RWPE1 (cell line): ENCODE measurements at places on chromosomes 16 and 17.

DNA sequence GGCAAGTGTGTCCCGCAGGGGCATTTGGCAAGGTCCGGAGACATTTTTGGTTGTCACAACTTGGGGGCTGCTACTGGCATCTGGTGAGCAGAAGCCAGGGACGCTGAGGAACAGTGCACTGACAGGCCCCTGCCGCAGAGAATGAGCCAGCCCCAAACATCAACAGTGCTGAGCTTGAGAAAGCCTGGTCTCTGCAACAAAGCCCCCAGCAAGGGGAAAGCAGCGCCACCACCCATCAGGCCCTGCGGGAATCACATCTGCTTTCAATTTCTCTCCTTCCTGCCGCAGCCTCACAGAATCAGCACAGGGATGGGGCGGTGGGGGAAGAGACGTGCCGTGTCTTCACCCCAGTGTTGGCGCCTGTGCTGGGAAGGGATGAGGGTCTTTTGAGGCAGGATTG, 14.8 kb upstream of the PRPSAP1 start:
- no peak for DNase-seq

DNA sequence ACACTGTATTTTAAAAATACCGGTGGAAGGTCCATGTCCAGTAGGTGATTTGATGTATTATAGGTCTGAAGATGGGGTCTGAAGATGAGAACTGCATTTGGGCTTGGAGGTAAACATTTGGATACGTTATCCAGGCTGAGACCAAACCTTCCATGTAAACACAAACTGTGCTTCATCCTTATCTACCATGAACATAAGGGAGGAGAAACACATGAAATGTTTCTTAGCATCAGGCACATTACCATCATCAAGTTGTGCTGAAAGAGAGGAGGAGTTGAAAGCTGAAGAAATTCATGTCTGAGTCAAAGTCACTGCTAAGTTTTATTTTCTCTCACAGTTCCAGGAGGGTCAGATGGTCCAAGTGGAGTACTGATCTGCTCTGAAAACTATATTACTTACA, 11.4 kb downstream of the SF3B3 start:
- no peak for DNase-seq

GRCh38 chr17:14321980-14322776, 21.3 kb downstream of the HS3ST3B1 start:
- DNase-seq, result no peak

DNA sequence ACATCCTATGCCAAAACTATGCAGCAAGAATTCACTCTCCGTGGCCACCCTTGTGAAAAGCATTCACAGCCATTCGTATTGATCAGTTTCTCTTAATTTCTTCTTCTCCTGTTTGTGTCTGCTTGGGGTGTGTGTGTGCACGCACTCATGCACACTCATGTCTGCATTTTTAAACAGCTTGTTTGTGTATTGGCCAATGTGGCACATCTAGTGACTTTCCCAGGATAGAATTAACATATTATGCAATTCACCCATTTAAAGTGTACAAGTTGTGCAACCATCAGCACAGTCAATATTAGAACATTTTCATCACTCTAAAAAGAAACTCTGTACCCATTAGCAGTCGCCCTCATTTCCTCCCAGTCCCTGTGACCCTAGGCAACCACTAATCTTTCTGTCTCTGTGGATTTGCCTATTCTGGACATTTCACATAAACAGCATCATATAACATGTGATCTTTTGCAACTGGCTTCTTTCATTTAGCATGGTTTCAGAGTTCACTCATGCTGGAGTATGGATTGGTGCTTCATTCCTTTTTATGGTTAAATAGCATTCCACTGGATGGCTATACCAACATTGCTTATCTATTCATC, 20.1 kb downstream of the IRX3 start:
- DNase-seq, result no peak

DNA sequence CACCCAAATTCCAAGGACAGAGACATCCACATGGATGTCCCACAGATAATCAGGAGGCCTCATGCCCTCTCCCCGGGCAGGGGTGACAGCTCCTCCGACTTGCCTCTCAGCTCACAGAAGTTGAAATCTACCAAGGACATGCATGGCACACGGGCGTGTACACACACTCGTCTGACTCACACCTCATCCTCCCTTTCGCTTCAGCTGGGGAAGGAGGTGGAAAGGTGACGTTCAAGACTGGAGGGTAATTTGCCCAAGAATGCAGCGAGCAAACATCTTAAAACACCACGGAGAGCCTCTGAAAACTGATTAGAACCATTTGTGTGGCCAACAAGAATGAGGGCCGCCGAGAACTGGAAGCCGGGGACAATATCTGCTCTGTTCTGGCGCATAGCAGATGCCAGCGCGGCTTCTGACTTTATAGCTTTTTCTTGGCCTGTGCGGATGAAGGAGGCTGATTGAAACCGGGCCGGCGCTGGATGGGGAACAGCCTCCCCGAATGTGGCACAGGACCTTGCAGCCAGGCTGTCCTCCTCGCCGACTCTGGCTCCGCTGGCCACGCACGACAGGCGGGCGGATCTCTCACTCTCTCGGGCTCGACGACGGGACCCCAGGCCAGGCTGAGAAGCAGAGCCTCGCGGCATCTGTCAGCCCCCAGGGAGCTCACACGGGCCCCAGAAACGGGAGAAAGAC, 100.9 kb downstream of the C16orf95 start:
- DNase-seq, result no peak

DNA sequence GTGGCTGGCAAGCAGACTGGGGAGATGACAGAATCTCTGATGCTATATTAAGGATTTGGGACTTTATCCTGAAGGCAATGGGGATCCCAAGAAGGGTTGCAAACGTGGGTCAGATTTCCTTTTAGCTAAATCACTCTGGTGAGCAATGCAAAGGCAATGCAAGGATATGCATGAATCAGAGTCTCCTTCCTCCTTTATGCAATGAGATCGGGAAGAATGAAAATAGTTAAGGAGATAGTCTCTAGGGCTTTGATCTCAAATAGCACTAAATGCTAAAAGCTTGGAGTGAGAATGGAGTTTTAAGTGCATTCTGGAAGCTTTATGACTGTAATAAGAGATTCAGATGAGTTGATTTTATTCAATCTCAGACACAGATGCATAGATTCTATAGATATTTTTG, 27.2 kb upstream of the SHISA9 start:
- peak; percentile 67 for DNase-seq

GRCh38 chr16:89051521-89052166, 42.0 kb upstream of the ACSF3 start:
- no peak for DNase-seq

DNA sequence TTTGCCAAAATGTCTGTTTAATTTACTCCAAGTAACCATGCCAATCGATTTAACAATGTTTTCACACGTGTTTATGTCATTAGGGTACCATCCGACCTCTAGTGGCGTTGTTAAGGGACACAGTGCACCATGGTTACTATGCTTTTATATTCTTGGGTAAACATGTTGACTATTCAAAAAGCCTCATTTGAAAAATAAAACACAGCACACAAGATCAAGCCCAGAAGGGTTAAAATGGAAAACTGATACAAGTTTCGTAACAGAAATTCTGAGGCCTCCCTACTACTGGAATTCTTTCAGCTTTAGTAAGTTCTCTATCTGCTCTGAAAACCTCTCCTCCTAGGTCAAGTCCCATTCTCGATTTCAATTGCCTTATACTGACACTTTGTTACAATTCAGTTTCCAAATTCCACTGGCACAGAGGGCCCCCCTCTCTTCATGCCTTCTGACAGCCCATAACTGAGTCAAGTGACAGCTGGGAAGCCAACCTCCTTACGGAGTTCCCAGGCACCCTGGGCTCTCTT, 2.1 kb downstream of the CFAP20 start:
- no peak for DNase-seq

DNA sequence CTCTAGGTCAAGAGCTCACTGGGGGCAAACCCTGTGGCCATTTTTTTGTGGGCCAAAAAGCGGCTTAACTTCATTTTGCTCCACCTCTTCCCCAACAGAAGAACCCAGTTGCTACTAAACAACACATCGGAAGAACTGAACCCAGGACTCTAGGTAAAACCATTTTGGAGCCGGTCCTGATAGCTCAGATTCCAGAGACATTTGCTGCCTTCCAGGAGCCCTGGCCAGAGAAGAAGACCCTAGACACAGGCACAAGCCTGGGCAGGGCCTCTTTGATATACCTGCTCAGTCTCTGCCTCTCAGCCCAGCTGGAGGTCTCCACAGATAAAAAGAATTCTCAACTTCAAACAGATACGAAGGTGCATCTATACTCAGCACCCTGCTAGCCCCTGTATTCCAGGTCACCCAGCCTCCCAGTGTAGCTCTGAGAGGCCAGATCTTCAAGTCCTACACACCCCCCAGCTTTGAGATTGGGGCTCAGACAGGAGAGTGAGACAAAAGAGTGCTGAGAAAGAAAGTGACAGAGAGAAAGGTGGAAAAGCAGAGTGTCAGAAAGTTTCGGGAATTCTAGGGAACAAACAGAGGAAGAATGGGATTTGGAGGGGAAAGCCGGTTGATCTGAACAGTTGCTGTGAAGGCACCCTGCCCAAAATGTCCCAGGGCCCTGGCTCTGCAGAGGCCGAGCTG, 6.6 kb upstream of the HOXB9 start:
- no peak for DNase-seq

DNA sequence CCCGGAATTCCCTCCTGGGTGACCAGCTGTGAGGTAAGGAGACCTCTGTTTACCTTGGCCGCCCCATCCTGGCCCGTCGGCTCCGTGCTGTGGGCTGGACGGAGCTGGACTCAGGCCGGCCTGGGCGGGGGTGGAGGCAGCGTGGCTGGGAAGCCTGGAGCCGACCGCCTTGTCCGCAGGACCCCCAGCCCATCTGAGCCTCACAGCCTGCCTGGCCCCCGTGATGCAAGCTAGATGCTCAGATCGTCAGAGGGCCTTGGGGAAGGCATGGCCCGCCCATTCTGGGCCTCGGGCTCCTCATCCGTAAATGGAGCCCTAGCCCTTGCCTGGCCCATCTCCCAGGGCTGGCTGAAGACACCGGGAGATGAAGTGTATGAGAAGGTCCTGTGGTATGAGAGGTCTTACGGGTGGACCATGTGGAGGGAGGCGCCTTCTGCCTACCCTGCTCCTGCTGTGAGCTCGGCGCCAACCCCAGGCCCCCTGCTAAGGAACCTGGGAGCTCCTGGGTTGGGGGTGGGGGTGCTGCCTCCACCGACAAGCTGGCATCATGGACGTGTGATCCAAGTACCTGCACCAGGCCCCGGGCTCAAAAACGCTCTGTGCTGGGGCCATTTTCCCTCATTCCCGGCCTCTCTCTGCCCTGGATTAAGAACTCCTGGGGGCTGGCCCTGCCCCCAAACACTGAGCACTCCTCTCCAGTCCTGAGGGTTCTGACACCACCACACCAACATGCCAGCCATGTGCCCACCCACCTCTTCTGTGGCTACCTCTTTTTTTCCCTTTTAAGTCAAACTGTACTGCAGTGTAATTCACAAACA, 5.4 kb upstream of the P2RX1 start:
- DNase-seq, result no peak

DNA sequence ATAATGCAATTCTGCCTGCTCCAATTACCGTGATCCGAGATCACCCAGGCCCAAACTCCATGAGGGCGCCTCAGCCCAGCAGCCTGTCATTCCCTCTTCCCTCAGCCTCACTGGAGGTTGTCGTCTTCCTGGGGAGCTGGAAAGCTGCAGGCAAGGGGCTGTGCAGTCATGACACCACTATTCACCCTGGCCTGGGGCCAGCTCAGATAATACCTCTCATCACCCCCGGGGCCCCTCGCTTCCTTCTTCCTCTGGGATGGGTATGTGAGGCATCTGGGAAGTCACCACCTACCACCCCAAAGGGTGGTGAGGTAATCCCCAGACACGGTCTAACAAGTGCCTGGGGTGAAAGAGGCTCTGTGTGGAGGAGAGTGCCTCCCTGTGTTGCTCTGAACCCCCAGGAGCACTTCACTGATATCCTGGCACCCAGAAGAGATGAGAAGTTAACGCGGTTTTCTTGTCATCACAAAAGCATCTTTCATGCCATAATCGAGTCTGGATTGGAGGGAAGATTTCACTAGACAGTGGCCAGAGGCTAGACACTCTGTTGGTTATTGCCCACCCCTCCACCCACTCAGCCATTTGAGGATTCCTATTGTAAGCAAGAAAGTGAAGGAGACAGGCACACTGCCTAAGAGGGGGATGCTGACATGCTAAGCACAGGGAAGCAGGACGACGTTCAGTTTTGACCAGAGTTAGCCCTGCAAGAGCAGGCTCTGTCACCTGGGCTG, 18.4 kb downstream of the CFAP20 start:
- no peak for DNase-seq

DNA sequence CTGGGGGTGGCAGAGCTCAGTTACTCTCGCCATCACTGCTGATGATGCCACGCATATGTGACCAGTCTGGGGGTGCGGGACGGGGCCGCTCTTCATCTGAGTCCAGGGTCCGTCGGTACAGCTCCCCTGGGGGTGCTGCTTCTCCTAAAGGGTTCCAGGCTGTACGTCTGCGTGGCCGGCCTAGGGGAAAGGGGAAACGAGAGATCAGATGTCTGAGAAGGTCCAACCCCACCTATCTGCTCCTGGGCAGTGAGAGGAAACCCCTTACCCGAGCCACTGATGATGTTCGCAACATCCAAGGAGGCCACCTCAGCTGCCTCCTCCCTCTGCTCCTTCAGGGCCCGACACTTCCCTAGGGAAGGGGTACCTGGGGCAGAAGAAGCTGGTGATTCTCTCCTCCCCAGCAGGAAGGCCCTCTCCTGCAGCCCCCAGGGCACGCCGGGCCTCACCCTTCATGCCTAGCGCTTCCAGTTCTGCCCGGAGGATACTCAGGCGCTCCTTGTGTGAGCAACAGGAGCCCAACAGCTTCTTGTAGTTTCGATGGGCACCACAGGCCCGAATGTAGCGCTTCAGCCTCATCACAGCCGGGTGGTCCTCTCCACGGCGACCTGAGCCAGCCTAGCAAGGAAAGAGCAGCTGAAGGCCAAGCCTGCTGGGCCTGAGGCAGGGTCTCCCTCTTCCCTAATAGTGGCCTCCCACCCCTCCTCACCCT, 2.1 kb downstream of the HIRIP3 start:
- no peak for DNase-seq

DNA sequence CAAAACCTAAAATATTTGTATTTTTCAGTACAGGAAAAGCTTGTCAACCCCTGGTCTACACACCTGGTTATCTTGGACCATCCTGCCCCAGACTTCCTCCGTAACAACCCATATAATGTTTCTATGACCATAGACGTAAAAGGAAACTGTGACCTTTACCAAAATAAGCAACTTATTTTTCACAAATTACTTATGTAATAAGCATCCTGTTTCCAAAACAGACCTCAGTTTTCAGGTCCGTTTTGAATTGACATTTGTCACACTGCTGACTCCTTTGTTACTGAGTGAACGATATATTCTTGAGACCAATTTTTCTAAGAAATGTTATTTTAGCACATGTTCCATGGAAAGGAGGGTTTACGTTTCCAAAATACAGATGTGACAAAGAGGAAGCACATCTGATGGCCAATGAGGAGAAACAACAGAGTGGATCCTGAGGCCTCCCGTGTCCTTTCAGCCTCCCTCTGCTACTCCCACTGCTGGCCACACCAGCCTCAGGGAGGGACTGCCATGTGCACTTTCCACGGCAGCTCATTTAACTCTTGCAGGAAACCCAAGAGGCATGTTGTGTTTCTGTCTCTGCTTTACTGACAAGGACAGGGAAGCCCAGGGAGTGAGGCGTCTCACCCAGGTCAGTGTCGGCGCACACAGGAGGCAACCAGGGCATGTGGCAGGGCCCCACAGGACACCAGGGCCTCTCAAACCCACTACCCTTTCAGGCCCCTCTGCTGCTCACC, 20.1 kb upstream of the ALDH3A1 start:
- no peak for DNase-seq
